ENCODE measurements at places on chromosomes 1 and 21. TPM values are rescaled to one million over a fixed set of nuclear protein-coding genes. Genes with fewer than 3 reads are reported as not detected.

- DNase-seq, result peak; percentile 53
Observed at GRCh38 chr1:82879701-82880305, 1079.1 kb downstream of the ADGRL2 start.

DNA sequence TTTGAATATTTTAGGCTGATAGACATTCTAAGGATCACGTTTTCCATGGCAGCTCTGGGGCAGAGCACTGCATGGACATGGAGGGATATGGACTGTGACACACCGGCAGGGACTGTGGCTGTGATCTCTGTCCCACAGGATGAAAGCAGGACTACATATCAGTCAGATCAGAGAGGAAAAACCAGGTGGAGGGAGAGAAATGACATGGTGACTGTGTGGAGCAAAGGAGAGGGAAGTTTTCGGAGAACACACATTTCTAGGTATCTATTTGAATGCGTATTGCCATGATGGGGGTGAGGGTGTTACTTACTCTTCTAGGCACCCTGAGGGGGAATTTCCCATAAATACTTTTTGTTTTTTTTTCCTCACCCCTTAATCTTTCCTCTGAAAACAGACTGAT is 3.2 kb upstream of the CD1C start:
- no peak for DNase-seq

Gene VSIG8
- polyA plus RNA-seq, result 0.49 TPM

DNA sequence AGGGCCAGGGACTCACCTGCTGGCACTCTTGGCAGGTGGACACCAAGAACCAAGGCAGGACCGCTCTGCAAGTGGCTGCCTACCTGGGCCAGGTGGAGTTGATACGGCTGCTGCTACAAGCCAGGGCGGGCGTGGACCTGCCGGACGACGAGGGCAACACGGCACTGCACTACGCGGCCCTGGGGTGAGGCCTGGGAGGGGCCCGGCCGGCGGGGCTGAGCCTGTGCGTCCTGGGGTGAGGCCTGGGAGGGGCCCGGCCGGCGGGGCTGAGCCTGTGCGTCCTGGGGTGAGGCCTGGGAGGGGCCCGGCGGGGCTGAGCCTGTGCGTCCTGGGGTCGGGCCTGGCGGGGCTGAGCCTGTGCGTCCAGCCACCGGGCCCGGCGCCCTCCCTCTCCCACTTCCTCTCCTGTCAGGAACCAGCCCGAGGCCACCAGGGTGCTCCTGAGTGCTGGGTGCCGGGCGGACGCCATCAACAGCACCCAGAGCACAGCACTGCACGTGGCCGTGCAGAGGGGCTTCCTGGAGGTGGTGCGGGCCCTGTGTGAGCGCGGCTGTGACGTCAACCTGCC is 4.6 kb upstream of the MMP23B start:
- no peak for DNase-seq

- DNase-seq, result no peak
Observed at GRCh38 chr1:94398356-94398755, 19.8 kb upstream of the ABCD3 start.

- no peak for DNase-seq
Observed at GRCh38 chr1:58848818-58849411, 65.1 kb upstream of the JUN start.

Gene USH2A
- 0.07 TPM for polyA plus RNA-seq

Gene GPR37L1
- 0.13 TPM for polyA plus RNA-seq

Gene LRRN2
- 14.7 TPM for polyA plus RNA-seq

GRCh38 chr1:112504001-112504660 is 4.6 kb upstream of the WNT2B start:
- no peak for DNase-seq

Gene KIF21B
- 3.2 TPM for polyA plus RNA-seq

GRCh38 chr1:2462819-2463218 is 13.3 kb upstream of the PLCH2 start:
- no peak for DNase-seq

GRCh38 chr1:147377263-147378246 is 135.1 kb downstream of the CHD1L start:
- no peak for DNase-seq

DNA sequence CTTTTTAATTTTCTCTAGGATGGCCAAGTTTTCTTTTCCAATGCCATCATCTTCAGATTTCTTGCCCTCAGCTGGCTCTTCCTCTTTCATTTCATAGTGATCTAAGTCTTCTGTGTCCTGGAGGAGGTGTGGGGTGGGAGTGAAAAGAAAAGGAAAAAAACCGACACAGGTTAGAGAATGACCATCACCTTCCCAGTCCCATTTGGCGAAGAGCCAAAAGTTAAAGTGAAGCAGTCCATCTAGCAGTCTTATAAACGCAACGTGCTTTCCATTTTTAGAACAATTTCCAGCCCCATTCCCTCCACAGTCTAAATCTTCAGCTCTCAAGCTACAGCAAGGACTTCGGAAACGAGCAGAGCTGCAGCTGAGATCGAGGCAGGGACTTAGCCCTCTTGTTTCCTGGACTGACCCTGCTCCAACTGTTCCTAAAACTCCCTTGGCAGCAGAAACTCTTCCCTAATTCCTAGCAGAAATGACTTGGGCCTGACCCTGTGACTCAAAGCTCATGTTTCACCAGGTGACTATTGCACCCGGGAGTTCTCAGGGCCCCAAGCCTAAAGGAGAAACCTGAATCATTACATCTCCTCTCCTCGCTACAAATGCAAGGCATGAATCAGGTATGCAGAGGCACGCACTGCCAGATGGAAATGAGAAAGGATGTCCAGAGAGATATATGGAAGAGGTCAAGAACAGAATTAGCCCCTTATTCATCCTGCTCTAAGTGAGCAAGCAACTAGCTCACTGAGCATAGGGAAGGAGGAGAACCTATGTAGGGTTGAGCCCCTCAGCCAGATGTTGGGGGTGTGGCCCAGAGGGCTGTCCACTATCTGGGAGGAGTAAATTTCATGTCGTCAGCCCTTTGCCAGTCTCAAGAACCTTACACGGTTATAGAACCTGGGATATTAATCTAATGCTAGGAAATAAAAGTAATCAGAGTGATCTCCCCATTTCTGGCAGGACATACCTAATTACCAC is 5.1 kb downstream of the UBE2Q1 start:
- DNase-seq, result no peak

Gene SPRR2E
- not detected for polyA plus RNA-seq

DNA sequence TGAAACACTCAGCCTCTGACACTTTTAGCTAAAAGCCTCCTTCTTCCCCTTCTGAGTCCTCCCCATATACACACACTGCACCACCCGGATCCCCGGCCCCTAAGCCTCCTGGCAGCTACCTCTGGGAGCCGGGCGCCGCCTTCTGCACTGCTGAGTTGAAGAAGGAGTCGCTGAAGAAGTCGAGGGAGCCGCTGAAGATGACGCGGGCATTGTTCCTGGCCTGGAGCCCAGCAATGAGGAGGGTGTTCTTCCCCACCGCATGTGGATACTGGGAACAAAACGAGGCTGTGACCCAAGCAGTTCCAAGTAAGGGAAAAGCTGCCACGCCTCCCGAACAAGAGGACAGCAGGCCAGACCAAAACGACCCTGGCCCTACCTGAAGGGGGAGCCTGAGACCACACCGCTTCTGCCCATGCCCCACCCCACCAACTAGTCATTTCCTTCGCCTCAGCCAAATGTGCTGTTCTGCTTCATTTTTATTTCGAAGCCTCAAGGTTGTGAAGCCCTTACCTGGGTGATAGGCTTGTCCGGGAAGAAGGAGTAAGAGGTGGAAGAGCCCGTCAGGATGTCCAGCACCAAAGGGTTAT is 7.0 kb downstream of the DDOST start:
- no peak for DNase-seq

DNA sequence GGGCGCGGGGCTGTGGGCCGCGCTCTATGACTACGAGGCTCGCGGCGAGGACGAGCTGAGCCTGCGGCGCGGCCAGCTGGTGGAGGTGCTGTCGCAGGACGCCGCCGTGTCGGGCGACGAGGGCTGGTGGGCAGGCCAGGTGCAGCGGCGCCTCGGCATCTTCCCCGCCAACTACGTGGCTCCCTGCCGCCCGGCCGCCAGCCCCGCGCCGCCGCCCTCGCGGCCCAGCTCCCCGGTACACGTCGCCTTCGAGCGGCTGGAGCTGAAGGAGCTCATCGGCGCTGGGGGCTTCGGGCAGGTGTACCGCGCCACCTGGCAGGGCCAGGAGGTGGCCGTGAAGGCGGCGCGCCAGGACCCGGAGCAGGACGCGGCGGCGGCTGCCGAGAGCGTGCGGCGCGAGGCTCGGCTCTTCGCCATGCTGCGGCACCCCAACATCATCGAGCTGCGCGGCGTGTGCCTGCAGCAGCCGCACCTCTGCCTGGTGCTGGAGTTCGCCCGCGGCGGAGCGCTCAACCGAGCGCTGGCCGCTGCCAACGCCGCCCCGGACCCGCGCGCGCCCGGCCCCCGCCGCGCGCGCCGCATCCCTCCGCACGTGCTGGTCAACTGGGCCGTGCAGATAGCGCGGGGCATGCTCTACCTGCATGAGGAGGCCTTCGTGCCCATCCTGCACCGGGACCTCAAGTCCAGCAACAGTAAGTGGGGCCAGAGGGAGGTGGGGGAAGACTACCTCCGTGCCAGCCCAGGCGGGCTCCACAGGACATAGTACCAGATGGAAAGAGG is 808 bp downstream of the MAP3K21 start:
- DNase-seq, result peak; percentile 24

Gene DDR2
- 21.6 TPM for polyA plus RNA-seq

- DNase-seq, result no peak
Observed at GRCh38 chr1:3670823-3671265, 18.5 kb downstream of the TP73 start.

DNA sequence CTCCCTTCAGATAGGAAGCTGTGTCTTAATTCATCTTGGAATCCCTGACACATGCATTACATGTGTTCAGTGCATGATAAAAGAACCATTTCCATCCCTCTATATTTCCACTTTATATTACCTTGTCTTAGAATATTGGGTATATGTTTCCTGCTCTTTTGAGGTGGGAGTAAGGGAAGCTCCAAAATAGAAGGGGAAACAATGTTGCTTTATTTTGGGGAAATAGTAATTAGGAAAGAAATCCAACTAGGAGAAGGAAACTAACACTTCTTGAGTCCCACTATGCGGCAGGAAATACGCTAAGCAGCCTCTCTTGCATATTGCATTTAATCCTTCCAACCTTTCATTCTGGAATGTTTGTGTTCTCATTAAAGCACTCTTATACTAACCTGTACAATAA is 89.4 kb upstream of the VAV3 start:
- no peak for DNase-seq

GRCh38 chr1:19734056-19734455 is 65.7 kb downstream of the TMCO4 start:
- no peak for DNase-seq

Gene S100A12
- 2.5 TPM for polyA plus RNA-seq

DNA sequence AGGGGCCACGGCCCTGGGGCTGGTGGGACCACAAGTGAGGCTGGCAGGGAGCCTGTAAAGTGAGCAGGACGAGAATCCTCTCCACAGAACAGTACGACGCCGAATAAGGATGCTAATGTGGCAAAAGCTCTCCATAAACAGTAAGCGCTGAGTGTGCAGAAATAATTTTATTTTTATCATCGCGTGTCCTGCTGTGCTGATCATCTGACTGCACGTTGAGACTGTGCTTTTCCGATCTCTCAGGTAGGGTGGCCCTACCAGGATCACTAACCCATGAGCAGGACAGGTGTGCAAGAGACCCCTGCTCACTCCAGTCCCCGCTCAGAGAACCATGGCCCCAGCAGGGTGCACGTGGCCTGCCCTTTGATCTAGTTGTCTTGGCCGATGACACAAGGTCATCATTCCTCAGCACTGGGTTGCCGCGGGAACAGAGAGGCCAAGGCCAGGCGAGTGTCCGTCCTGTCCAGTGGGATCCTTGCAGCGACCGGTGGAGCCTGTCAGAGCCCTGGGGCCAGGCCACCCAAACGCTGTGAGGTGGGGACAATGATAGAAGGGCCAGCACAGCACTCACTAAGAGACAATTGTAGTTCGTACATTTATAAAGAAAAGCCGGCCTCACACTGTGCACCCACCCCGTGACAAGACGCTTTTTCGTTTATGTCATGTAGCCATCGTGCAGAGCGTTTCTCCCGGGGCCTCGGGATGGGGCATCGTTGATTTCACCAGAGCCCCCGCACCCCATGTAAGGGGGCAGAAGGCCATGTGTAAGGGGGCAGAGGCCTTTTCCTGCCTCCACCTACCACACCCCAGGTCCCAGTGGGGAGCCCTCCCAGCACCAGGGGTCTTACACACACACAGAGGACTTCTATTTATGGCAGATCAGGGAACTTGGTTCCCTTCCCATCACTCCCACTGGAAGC is 52.7 kb upstream of the ADARB1 start:
- DNase-seq, result no peak

GRCh38 chr1:42952303-42953001 is 6.2 kb downstream of the SLC2A1 start:
- DNase-seq, result no peak

DNA sequence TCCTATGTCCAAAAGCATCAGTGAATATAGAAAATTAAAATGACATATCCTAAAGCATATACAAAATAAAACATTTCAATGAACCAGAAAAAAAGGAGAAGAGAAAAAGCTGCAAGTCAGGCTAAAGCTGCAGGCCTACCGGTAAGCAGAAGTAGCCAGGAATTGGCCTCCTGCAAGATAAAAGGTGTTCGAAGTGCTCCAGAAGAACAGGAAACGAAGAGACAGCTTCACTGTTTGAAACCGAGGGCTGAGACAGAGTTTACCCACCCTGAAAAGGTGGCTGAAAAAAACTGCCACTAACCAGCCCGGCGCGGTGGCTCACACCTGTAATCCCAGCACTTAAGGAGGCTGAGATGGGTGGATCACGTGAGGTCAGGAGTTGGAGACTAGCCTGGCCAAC is 37.4 kb downstream of the NSL1 start:
- DNase-seq, result no peak

DNA sequence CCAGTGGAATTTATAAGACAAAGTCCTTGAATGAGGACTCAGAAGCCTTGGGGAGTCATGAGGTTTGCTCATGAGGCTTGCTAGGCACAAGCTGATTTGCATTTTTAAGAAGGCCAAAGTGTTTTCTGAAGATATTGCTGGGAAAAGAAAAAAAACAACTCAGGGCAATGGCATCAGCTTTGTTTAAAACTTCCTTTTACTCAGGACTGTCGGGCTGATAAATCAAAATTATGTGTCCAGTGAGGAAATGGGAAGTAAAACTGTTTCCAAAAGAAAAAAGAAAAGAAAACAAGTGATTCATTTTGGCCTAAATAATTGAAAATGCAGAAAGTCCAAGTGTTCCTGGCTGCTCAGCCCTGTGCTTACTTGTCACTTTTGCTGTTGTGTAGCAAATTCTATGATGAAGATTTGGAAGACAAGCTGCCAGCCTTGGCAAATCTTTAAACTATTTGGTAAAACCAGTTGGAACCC is 282.4 kb downstream of the HLX start:
- no peak for DNase-seq

GRCh38 chr1:229666585-229666984 is 40.5 kb downstream of the URB2 start:
- DNase-seq, result no peak
